ENCODE measurements at places on chromosomes 1 and 21.

DNA sequence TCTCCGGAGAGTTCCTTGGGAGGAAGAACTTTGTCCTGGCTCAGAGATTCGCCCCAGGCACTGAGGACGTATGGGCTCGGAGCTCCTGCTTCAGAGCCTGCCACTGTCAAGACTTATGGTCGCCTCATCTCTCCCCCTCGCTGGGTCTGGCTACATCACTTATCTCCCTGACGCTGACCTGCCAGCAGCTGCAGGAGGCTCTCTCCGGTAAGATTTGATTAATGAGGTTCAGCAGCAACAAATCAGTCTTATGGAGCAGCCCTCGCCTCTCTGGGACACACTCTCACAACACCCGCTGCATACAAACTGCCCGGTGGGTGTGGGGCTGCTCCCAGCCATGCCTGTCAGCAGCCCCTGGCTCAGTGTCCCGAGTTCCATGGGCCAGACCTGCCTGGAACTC lies 297.8 kb downstream of the RRAGC start:
- H3K27ac ChIP-seq: no peak overlapping the region
- H3K36me3 ChIP-seq: no peaks in the 10 kb centered on the region
- H3K4me1 ChIP-seq: no peaks in the 10 kb centered on the region
- no peak for DNase-seq
- H3K4me3 ChIP-seq: no peak overlapping the region
- no peaks in the 10 kb centered on the region for H3K27me3 ChIP-seq

DNA sequence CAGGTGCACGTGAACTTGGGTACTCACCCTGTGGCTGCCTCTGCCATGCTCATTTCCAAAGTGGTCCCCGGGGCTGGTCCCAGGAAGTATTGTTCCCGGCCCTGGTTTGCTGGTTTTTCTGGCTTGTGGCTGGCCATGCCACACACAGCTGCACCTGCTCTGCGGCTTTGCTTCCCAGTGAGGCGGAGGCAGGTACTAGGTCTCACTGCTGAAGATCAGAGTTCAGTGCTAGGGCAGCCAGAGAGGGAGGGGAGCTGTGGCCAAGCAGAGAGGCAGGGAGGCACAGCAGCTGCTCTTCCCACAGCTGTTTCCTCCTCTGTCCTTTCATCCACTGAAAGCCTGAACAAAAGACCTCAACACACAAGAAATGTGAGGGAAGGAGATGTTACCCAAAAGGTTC lies 30.5 kb downstream of the ENO1 start:
- no peak overlapping the region for H3K27ac ChIP-seq
- H3K36me3 ChIP-seq: no peaks in the 10 kb centered on the region
- no peak for DNase-seq
- no peak overlapping the region for H3K4me3 ChIP-seq
- peaks cover 8% of the 10 kb centered on the region for H3K4me1 ChIP-seq
- H3K27me3 ChIP-seq: no peaks in the 10 kb centered on the region

DNA sequence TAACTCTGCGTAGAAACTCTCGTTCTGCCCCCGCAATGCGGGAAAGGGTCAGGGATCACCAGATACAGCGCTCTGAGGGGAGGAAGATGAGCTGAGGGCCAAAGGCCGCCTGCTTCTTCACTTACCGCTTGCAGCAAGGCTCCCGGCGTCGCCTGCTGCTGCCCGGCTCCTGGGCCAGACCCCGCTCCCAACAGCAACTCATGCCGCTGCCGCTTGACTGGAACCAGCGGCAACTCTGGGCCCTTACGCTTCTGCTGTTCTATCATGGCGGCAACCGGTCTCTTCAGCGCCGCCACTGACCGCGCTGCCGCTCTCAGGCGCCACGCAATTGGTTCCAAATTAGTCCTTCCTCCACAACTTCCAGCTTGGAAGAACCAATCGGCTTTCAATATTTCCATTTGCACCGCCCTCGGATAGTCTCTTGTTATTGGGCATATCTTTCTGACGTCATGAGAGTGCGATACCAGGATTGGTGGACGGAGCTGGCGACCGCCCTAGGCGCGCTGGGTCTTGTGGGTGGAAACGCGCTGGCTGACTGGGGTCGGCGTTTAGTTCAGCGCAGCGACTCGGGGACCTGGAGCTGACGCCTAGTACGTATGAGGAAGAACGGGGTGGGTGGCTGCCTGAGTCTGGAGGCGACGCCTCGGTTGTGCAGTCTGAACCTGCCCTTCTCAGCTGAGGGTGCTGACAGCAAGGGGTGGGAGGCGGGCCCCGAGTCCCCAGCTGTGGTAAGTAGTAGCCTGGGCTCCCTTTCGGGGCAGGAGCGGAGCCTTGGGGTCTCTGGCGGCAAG lies at the start of the genes SNRNP40 and ZCCHC17:
Gene SNRNP40 (minus strand): TSS at position 303 of the 791 bp plus-strand sequence. CDS start 37 bp downstream, at position 266.
Gene ZCCHC17 (plus strand): TSS at position 547 of the 791 bp plus-strand sequence. CDS start 13,067 bp downstream, outside the sequence.
- DNase-seq: peak; percentile 100
- H3K27me3 ChIP-seq: no peaks in the 10 kb centered on the region
- peak within 1 kb of the TSS; percentile 90 for H3K27ac ChIP-seq

DNA sequence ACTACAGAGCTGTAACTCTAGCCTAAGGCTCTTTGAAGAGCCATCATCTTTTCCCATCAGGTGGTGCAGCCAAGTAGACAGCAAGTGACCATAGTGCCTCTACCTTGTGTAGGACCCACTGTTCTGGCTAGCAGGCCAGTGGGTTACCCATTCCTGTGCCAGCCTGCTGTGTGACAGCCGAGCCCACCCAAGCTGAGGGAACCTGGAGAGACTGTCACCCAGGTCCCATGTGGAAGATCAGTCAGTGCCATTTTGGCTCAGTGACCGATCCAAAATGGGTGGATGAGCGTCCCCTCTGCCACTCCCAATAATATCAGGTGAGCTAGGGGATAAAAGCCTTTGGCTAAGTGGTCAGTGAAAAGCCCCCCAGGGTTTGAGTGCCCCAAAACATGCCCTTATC lies 417.9 kb downstream of the MATN1 start:
- no peak overlapping the region for H3K27ac ChIP-seq
- H3K36me3 ChIP-seq: no peaks in the 10 kb centered on the region
- no peak overlapping the region for H3K4me3 ChIP-seq
- H3K4me1 ChIP-seq: no peaks in the 10 kb centered on the region

DNA sequence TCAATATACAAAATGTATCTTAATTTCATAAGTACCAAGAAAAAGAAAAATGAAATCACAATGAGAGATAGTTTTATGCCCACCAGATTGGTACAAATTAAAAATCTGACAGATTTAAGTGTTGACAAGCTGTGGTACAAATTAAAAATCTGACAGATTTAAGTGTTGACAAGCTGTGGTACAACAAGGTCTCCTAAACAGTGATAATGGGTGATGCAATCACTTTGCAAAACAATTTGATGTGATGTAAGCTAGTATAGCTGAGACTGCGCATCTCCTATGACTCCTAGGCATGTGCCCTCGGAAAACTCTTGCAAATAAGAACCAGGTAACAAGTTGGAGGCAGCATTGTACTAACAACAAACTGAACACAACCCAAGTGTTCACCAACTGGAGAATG lies 100.6 kb downstream of the LPAR3 start:
- DNase-seq: no peak
- H3K4me3 ChIP-seq: no peak overlapping the region
- no peak overlapping the region for H3K27ac ChIP-seq
- no peaks in the 10 kb centered on the region for H3K4me1 ChIP-seq

GRCh38 chr21:15221799-15222386 lies 157.1 kb upstream of the NRIP1 start:
- no peaks in the 10 kb centered on the region for H3K27me3 ChIP-seq
- DNase-seq: no peak
- no peak overlapping the region for H3K4me3 ChIP-seq
- no peaks in the 10 kb centered on the region for H3K4me1 ChIP-seq
- no peaks in the 10 kb centered on the region for H3K36me3 ChIP-seq
- H3K27ac ChIP-seq: no peak overlapping the region

DNA sequence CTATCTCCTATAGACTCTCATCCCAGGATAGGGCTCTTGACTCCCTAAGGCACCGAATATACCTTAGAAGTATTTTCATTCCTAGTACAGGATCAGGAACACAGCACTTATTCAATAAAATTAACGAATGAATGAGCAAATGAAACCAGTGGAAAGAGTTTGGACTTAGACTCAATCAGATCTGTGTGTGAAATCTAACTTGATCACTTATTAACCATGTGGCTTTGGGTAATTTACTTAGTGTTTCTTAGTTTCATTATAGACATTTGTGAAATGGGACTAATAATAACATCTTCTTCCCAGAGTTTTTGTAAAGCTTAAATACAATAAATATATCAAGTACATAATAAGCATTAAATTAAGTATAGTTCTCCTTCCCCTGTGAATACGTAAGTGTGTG lies 230.1 kb downstream of the ADGRL2 start:
- no peaks in the 10 kb centered on the region for H3K4me1 ChIP-seq
- H3K27ac ChIP-seq: no peak overlapping the region
- H3K4me3 ChIP-seq: no peak overlapping the region
- DNase-seq: no peak

- no peak overlapping the region for H3K4me3 ChIP-seq
- no peaks in the 10 kb centered on the region for H3K27me3 ChIP-seq
- peak; percentile 48 for DNase-seq
- H3K4me1 ChIP-seq: no peaks in the 10 kb centered on the region
- H3K27ac ChIP-seq: no peak overlapping the region
Observed at GRCh38 chr1:33654267-33654834, 181.9 kb downstream of the ZSCAN20 start.

DNA sequence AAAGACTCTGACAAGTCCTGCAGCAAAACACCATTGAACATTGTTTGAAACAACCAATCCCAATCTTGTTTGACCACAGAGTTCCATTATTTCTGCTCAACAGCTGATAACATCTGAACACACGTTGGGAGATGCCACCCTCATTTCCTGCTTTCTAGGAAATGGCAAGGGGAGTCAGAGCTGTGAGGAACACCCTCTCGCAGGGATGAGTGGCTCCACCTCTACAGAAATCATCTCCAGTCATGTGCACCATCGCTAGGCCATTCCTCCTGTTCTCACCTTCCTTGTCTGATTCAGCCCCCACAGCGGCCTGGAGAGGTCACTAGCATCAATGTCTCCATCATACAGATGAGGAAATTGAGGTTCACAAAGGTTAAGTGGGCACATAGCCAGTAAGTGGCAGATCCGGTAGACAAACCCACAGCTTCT lies 22.4 kb upstream of the RUNX3 start:
- H3K36me3 ChIP-seq: no peaks in the 10 kb centered on the region
- no peak overlapping the region for H3K4me3 ChIP-seq
- H3K4me1 ChIP-seq: no peaks in the 10 kb centered on the region
- no peak for DNase-seq
- H3K27me3 ChIP-seq: no peaks in the 10 kb centered on the region

- H3K36me3 ChIP-seq: no peaks in the 10 kb centered on the region
- H3K27me3 ChIP-seq: no peaks in the 10 kb centered on the region
- H3K4me1 ChIP-seq: no peaks in the 10 kb centered on the region
- DNase-seq: no peak
- H3K27ac ChIP-seq: no peak overlapping the region
Observed at GRCh38 chr1:41802532-41803501, 115.9 kb downstream of the HIVEP3 start.

- H3K27me3 ChIP-seq: no peaks in the 10 kb centered on the region
- no peaks in the 10 kb centered on the region for H3K4me1 ChIP-seq
- no peak for DNase-seq
Observed at GRCh38 chr1:2976180-2976562, 45.1 kb upstream of the ACTRT2 start.

- H3K4me1 ChIP-seq: no peaks in the 10 kb centered on the region
- no peak overlapping the region for H3K27ac ChIP-seq
- no peak overlapping the region for H3K4me3 ChIP-seq
- peaks cover 51% of the 10 kb centered on the region for H3K27me3 ChIP-seq
- no peak for DNase-seq
Observed at GRCh38 chr21:37904856-37905255, 11.4 kb downstream of the KCNJ6 start.

DNA sequence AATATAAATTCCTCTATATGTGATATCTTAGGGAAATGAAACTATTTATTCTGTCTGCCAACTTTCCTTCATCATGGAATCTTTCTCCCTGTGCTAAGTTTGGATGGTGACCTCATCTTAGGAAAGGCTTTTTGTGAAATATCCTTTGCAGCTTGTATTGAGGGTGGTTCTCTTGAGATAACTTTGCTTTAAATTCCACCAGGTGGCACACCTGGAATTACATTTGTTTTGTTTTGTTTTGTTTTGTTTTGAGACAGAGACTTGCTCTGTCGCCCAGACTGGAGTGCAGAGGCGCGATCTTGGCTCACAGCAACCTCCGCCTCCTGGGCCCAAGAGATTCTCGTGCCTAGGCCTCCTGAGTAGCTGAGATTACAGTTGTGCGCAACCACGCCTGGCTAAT lies 7.6 kb upstream of the CD1A start:
- no peaks in the 10 kb centered on the region for H3K4me1 ChIP-seq
- no peaks in the 10 kb centered on the region for H3K36me3 ChIP-seq
- peaks cover 41% of the 10 kb centered on the region for H3K27me3 ChIP-seq
- no peak overlapping the region for H3K27ac ChIP-seq
- no peak overlapping the region for H3K4me3 ChIP-seq

- H3K27ac ChIP-seq: no peak within 1 kb of the TSS
- H3K36me3 ChIP-seq: peaks cover 3% of the 10 kb centered on the region
- H3K4me3 ChIP-seq: peak within 1 kb of the TSS; percentile 37
- peak; percentile 50 for DNase-seq
- peaks cover 45% of the 10 kb centered on the region for H3K27me3 ChIP-seq
Observed at GRCh38 chr1:6180268-6180706, at the start of gene CHD5. CHD5 (minus strand) TSS chr1:6180321; CDS start chr1:6180023, 298 bp downstream.

GRCh38 chr1:240312872-240313271 lies 221.2 kb downstream of the FMN2 start:
- no peaks in the 10 kb centered on the region for H3K36me3 ChIP-seq
- H3K27ac ChIP-seq: no peak overlapping the region
- no peaks in the 10 kb centered on the region for H3K4me1 ChIP-seq
- peak; percentile 1 for DNase-seq

DNA sequence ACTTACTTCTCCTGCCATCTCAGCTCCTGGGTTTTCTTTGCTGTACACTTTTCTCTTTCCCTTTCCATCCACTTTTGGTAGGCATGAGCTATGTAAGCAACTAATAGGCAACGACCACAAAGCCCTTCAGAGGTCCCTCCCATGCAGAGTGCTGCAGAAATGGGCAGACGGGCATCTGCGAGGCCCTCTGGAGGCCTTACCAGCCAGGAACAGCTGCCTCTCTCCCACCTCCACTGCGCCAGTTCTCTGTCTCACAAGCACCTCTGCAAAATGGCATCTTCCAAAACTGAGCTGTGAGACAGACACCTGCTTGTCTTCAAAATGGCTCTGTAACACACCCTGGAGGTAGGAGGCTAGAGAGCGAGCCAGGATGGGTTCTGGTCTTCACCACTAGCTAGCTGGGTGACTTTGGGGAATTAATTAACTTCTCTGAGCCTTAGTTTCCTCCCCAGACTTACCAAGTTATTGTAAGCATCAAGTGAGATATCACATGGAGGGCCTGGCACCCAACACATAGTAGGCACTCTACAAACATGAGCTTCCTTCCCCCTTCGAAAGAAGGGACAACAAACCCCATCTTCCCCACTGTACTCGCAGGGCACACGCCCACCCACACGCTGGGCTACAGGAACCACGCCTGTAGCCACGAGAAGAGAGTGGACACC lies 62.0 kb downstream of the BCAR3 start:
- peak; percentile 50 for DNase-seq
- H3K36me3 ChIP-seq: no peaks in the 10 kb centered on the region
- H3K27me3 ChIP-seq: no peaks in the 10 kb centered on the region
- H3K4me3 ChIP-seq: no peak overlapping the region
- H3K4me1 ChIP-seq: peaks cover 8% of the 10 kb centered on the region

- H3K27me3 ChIP-seq: no peaks in the 10 kb centered on the region
- H3K4me3 ChIP-seq: no peak overlapping the region
- H3K27ac ChIP-seq: no peak overlapping the region
- no peak for DNase-seq
Observed at GRCh38 chr1:81989524-81989923, 188.8 kb downstream of the ADGRL2 start.

All from A673 (cell line).